ENCODE measurements at places on chromosomes 4 and X.

- DNase-seq, result no peak
Measured at GRCh38 chr4:105951198-105951597, 55.9 kb downstream of the NPNT start.

DNA sequence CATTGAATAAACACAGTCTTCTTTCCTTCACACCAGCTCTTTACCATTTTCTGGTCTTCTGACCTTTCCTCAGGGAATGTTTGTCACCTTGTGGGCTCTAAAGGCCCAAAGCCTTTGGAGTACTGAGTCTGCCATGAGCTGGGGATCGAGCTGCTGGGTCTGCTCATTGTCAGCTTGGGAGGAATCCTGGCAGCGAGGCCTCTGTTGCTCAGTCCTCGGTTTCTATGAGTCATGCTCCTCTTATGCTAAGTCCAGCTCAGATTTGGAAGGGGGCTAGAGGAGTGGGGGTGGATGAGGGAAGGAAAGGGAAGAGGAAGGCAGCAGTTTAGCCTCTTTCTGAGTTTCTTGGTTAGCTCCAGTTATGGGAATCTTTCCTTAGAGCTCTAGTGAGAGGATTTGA, 31.1 kb downstream of the NHSL2 start:
- no peak for DNase-seq

DNA sequence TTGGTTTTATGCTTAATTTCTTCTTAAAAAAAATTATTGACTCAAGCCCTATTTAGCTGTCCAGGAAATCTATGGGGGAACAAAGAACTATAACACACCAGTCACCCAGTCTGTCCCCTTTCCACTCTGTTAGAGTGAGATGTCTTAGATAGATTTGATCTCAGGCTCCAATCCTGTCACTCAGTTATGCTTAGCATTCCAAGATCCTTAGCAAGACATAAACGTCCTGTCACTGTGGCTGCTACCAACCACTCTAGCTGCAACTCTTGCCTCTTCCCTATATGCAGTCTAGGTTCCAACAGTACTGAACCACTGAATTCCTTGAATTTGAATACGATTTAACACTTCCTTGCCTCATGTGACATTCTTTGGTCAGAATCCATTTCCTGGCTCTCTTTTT, 241.9 kb upstream of the NWD2 start:
- DNase-seq, result no peak

DNA sequence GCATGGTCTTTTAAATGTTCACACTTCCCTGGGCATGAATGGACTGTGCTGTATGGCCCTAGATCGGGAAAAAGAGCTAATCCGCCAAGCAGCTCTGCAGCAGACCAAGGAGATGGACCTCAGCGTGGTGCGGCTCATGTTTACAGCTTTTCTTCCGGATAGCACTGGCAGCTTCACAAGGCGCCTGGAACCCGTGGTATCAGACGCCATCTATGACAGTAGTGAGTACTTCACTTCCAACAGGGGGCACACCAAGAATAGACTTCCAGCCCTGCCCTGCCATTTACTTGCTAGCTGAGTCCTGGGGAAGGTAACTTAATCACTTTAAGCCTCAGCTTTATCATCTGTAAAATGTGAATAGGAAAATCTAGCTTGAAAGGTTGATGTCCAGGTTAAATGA, 77.7 kb downstream of the NFKB1 start:
- no peak for DNase-seq

GRCh38 chr4:114694770-114695169, 96.2 kb downstream of the UGT8 start:
- DNase-seq, result no peak

- no peak for DNase-seq
Measured at GRCh38 chr4:102511830-102512605, 10.9 kb downstream of the NFKB1 start.

- DNase-seq, result peak; percentile 93
Measured at GRCh38 chr4:8241895-8242696, 27.5 kb upstream of the HTRA3 start.

DNA sequence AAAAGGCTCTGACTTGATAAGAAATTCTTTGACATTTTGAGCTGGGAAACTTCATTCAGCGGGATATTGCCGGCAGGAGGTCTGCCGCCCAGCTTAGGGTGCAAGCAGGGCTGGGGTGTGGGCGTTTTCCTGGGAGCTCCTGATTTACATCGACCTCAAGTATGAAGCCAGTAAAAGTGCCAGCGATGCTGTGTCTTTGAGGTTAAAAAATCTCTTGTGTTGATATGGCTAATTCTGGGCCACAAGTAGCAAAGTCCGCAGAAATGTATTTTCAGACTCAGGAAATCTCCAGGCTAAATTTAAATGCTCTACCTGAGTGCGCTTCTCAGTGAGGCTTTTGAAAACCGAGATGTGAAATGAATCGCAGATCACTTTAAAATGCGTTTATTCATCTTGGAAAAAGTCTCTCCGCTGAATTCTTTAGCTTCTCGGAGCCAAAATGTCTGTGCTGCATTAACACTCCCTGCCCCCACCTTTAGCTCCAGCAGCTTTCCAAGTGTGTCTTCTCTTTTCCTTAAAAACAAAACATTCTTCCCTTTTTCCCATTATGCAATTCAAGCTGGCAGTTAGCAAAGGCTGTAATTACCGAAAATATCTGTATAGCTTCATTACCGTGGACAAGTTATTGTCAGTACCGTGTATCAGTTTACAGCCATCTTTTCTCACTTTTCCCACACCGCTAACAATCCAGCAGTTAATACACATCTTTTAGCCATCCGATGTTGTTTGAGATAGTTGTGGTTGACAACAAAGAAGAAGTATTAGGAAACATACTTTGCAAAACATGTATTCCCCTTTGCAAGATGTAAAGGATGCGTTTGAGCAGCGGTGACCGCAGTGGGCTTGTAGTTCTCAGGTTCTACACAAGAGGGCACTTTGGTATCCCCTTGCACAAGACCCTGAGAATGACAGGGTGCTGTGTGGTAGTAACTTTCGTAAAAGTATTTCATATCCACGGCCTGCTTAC, 136.0 kb upstream of the STX18 start:
- DNase-seq, result no peak

GRCh38 chr4:8326206-8326605, 56.7 kb downstream of the HTRA3 start:
- peak; percentile 6 for DNase-seq

- no peak for DNase-seq
Measured at GRCh38 chr4:76867880-76868655, 29.9 kb downstream of the SOWAHB start.

- DNase-seq, result no peak
Measured at GRCh38 chr4:29405116-29405515, 1315.1 kb upstream of the PCDH7 start.

DNA sequence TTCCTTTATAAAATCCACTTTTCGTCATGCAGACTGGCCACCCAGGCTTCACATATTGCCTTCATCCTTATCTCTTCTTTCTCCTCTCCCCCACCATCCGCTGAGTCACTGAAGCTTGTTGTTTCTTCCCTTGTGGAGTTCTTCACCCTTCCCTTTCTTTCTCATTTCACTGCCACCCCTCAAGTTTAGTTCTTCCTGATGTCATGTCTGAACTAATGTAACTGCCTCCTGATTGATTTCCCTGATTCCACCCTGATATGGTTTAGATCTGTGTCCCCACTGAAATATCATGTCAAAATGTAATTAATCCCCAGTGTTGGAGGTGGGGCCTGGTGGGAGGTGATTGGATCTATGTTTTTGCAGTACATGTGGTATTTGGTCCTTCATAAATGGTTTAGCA, 151.4 kb downstream of the CPEB2 start:
- no peak for DNase-seq

GRCh38 chr4:187256897-187257296, 533.2 kb upstream of the FAT1 start:
- DNase-seq, result no peak

GRCh38 chr4:148094149-148094548, 348.1 kb downstream of the NR3C2 start:
- DNase-seq, result no peak
